ENCODE measurements at places on chromosomes 2 and 18.

DNA sequence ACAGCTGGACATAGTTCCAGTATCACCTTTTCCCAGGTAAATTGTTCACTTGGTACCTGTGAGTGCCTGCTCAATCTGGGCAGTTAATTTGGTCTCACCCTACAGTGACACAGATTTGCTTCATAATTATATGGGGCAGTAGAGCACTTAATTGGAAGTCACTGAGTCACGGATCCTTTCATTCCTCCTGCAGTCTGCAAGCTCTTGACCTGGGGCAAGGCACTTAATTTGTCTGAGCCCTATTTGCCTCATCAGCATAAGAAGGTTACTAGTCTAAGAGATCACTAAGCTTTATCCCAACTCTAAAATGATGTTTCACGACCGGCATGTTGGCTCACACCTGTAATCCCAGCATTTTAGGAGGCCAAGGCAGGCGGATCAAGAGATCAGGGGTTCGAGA is 8.9 kb downstream of the FBXO36 start:
- no peak for DNase-seq
- no peak overlapping the region for H3K27ac ChIP-seq
- no peak overlapping the region for H3K4me3 ChIP-seq
- no peaks in the 10 kb centered on the region for H3K27me3 ChIP-seq
- H3K4me1 ChIP-seq, result no peaks in the 10 kb centered on the region
- H3K36me3 ChIP-seq, result no peaks in the 10 kb centered on the region

DNA sequence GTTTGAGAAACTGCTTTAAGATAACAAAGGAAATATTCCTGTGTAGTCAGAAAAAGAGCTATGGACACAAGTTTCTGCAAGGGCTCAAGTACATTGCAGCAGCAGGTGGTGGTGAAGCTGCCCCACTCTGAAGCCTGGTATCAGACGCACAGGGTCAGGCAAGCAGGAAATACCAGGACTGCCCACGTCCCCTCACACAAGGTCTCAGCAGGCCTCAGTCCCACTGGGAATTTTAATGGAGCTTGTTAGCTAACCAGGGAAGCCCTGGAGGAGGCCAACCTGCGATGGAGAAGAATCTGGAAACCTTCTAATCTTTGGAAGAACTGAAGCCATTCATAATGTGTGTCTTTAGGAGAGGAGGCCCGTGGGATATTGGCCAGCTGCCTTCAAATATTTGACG is 168.3 kb downstream of the UXS1 start:
- no peak overlapping the region for H3K4me3 ChIP-seq
- H3K27me3 ChIP-seq, result no peaks in the 10 kb centered on the region
- H3K36me3 ChIP-seq, result no peaks in the 10 kb centered on the region
- no peaks in the 10 kb centered on the region for H3K4me1 ChIP-seq
- DNase-seq, result no peak
- no peak overlapping the region for H3K27ac ChIP-seq

- no peaks in the 10 kb centered on the region for H3K27me3 ChIP-seq
- H3K36me3 ChIP-seq, result no peaks in the 10 kb centered on the region
- H3K4me1 ChIP-seq, result no peaks in the 10 kb centered on the region
- no peak overlapping the region for H3K4me3 ChIP-seq
- H3K27ac ChIP-seq, result no peak overlapping the region
Measured at GRCh38 chr2:205792908-205793307, 110.6 kb downstream of the NRP2 start.

DNA sequence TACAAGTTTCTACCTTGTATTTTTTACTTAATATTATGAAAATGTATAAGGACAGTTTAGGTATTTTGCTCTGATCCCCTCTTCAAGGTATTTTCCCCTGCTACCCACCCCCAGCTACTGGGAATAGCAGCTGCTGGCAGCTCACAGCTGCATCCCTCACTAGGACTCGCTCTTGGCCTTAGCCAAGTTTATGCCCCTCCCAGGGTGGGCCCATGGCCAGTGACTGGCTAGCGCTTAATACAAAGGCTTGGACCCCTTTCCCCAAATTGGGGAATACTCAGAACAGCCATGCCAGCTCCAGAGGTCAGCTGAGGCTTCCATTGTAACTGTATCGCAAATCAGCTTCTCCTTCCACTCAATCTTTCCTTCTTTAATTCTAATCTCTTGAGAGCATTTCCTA is 131.3 kb downstream of the GFPT1 start:
- H3K36me3 ChIP-seq, result no peaks in the 10 kb centered on the region
- no peaks in the 10 kb centered on the region for H3K4me1 ChIP-seq
- no peak for DNase-seq
- no peak overlapping the region for H3K27ac ChIP-seq

DNA sequence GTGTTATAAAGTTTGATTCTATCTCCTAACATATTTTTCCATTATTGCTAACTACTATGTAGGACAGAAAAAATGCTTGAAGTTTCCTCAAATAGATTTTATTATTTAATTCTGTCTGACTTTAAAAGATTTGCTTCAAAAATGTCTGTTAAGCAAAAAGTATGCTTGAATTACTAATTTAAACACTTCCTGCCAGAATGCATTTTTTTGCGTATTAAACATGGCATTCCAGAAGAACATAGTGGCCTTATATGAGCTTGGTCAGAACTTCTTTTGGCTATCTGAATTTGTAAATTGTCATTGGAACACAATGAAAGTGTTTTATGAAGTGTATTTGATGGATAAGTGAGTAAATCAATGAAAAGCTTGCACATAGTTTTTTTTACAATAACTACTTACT is 37.8 kb downstream of the MBD5 start:
- H3K36me3 ChIP-seq, result peaks cover 2% of the 10 kb centered on the region
- no peak overlapping the region for H3K27ac ChIP-seq
- DNase-seq, result no peak
- no peaks in the 10 kb centered on the region for H3K27me3 ChIP-seq

DNA sequence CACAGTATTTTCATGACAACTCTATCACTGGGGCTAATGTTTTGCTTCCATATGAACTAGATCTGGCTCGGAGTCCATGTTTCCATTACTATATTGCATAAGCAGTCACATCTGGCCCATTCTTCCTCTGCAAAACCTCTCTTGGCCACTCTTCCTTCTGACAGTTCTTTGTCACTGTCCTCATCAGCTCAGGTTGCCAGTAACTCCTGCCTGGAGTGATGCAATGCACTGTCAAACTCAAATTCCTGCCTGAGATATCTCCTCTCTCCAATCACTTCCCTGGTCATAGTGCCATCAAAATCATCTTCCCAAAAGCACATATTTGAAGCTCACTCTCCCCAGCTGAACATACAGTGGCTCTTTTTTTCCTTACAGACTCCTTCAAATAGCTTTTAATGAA is 66.1 kb downstream of the COLEC12 start:
- no peaks in the 10 kb centered on the region for H3K4me1 ChIP-seq
- no peak for DNase-seq
- no peak overlapping the region for H3K4me3 ChIP-seq
- no peaks in the 10 kb centered on the region for H3K36me3 ChIP-seq

GRCh38 chr18:75162467-75162866 is 46.5 kb downstream of the PTGR3 start:
- no peaks in the 10 kb centered on the region for H3K4me1 ChIP-seq
- no peak overlapping the region for H3K27ac ChIP-seq
- no peaks in the 10 kb centered on the region for H3K36me3 ChIP-seq
- DNase-seq, result no peak
- no peak overlapping the region for H3K4me3 ChIP-seq

- no peak overlapping the region for H3K27ac ChIP-seq
- no peaks in the 10 kb centered on the region for H3K4me1 ChIP-seq
- no peak overlapping the region for H3K4me3 ChIP-seq
- DNase-seq, result no peak
- H3K36me3 ChIP-seq, result no peaks in the 10 kb centered on the region
- H3K27me3 ChIP-seq, result no peaks in the 10 kb centered on the region
Measured at GRCh38 chr2:178295115-178295514, 100.8 kb downstream of the OSBPL6 start.
